Left ventricle myocardium superior (tissue), 1 donor: ENCODE measurements at places on chromosomes 5 and 9. TPM values are rescaled to one million over a fixed set of nuclear protein-coding genes. Genes with fewer than 3 reads are reported as not detected.

DNA sequence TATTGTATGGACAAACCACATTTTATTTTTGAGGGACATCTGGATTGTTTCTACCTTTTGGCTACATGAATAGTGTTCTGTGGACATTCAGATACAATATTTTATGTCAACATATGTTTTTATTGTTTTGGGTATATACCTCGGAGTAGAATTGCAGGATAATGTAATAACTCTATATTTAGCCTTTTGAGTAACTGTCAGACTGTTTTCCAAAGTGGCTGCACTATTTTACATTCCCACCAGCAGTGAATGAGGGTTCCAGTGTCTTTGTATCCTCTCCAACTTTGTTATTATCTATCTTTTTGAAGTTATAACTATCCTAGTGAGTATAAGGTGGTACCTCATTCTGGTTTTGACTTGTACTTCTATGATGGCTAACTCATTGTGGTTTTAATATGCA is 11.0 kb downstream of the NDUFS4 start:
- no peak for DNase-seq

DNA sequence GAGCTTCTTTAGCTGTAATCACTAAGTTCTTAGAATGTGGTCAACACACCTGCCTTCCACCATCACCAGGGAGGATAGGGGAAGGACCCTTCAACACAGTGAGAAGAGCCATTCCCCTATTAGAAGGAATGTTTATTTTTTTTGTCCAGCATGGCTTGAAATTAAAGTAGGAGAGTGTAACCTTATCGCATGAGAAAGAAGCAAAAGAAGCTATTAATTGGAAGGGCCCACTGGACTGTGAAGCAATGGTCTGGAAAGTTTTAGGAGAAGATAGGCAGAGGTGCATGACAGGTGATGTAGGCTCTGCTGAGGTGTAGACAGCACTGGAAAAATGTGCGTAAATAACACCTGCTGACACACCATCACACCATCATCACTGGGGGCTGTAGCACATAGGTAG is 1526.0 kb downstream of the MAT2B start:
- DNase-seq = no peak

GDF9 gene
- 0.30 TPM for total RNA-seq

DNA sequence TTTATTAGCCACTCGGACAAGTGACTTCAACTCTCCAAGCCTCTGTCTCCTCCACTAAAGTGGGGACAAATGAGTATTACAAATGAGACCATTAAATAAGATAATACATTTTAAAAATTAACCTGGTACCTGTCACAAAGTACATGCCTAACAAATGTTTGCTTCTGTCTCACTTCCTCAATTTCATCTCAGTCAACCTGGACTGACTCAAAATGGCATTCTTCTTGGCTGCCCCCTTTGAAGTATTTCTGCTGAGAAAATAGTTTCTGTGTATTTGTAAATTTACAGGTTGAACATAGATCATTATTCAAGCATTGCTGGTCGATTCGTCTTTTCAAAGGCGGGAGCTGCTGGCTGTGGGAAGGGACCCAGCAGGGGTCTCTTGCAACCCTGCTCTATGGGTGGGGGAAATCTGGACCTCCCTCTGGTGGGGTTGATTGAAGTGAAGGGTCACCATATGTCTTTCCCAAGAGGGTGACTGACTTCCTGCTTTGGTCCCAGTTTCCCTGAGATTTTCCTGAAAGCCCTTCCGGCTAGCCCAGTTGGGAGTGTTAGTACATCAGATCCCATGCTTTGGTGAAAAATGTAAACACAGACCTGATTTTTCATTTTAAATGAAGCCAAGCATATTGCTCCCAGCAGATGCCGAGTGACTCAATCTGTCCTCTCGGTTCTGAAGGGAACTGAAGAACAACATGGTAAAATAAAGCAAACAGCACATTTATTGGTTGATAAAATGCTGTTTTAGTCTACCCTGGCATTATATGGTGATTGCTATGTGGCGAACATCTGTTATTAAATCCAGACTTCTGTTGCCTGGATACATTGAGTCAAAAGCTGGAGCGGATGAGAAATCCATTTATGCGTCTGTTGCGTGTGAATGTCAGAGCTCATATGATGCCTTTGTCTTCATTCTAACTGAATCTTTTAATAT is 73.0 kb downstream of the KCNIP1 start:
- no peak for DNase-seq

GRCh38 chr9:106179191-106179590 is 484.9 kb downstream of the TMEM38B start:
- no peak for DNase-seq

GRCh38 chr5:180643191-180643851 is 6.1 kb downstream of the FLT4 start:
- peak; percentile 3 for DNase-seq

FOXD4 gene
- 0.12 TPM for total RNA-seq

DNA sequence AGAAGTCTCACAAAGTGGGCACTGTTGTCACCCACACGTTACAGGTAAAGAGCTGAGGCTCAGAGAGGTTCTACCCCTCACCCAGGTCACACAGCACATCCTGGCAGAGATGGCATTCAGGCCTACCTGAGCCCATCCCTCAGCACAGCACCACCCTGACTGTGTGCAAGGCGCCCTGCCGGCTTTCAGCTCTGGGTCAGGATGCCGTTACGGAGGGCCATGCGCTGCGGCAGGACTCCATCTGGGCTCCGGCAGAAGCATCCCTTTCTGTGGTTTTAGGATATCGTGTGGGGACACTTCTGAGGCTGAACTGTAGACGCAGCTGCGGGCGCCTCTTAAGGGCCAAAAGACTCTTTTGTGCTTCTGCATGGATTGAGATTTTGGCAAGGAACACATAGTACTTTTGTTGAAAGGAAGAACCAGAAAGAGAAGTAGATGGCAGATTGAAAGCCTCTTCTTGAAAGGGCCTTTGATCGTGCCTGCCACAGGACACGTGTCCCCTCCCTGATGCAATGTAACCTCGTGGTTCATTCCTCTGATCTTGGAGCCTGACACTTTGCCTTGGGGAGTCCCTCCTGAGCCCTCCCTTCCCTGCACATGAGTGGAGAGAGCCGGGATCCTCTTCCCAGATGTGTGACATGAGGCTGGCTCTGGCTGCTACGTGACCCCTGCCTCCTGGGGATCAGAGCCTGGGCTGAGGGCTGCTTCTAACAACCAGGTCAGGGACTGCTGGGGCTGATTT is 31.3 kb downstream of the USP20 start:
- DNase-seq = no peak

PCDHB4 gene
- total RNA-seq = 1.5 TPM

PCDHA9 gene
- not detected for total RNA-seq

- DNase-seq = no peak
Observed at GRCh38 chr9:8871796-8872445, 1072.3 kb upstream of the DMAC1 start.

DNA sequence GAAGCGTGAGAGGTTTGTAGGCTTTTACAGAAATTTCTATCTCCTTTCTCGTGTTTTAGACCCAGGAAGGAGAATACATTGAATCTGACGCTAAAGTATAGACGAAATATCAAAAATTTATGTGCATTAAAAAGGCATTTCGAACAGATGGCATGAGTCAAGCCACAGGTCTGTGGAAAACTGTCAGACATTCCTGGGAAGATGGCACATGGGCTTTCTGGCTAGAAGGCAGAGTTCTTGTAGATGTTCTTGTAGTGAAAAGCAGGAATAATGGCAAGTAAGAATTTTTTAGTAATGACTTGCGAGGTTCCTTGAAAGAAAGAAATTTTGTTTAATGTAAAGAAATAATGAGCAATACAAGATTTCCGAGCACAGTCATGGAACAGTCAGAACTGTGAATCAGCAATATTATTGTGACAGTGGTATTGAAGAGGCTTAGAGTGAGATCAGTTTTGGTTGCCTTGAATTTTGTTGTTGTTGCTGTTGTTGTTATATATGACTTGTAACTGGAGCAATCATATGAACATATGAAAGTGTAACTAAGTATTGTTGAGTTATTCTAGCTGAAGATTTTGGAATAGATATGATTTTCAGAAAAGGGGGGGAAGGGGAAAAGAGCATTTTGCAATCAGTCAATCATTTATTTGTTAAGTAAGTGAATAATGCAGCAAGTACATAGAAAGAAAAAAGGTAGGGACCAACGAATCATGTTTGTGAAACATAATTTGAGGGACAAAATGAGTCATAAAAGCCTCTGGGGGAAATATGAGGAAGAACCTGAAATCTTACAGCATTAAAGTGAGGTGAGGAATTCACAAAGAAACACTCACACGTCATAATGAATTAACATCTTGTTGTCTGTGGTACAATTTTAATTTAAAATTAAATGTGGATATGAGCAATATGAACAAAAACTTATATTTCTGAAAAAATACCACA is 339.0 kb upstream of the CTNND2 start:
- DNase-seq = no peak

DNA sequence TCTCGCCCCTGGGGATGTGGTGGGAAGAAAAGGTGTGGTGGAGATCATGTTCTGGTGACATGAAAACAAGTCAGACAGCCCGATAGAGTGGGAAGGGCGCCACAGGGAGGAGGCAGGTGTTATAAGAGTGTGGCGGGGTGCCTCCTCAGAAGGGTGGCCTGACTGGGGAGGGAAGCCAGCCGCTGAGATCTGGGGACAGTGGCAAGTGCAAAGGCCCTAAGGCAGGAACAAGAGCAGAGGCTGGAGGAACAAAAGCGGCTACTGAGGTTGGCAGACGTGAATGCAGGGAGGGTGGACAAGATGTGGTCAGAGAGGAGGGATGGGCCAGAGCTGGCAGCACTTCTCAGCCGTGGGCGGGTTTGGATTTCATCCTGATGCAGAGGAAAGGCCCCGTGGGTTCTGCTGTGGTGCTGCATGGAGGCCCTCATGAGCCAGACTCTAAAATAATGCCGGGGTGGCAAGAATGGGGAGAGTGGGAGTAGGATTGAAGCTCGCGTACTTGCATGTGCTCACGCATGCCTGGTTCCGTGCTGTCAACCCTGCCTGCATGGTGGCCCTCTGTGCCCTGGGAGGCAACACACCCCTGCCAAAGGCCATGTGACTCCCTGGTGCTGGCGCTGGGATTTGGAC is 89.2 kb downstream of the MVB12B start:
- no peak for DNase-seq

DNA sequence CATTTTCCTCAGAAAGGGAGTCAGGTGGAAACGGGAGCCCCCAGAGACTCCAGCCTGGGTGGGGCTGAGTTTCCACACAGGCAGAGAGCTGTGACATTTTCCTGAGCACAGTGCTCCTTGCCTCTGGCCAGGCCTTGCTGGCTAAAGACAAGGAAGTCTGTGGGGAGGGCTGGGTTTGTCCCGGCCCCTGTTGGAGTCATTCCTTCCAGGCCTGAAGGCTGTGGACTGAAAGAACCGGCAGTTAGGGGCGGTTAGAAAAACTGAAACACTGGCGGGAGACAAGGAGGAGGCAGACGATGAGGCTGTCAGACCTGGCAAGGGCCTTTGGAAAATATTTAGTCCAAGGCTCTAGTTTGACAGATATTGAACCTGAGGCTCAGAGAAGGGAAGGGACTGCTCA is 29.9 kb downstream of the COL15A1 start:
- peak; percentile 83 for DNase-seq

RNF145 gene
- 23.3 TPM for total RNA-seq

DNA sequence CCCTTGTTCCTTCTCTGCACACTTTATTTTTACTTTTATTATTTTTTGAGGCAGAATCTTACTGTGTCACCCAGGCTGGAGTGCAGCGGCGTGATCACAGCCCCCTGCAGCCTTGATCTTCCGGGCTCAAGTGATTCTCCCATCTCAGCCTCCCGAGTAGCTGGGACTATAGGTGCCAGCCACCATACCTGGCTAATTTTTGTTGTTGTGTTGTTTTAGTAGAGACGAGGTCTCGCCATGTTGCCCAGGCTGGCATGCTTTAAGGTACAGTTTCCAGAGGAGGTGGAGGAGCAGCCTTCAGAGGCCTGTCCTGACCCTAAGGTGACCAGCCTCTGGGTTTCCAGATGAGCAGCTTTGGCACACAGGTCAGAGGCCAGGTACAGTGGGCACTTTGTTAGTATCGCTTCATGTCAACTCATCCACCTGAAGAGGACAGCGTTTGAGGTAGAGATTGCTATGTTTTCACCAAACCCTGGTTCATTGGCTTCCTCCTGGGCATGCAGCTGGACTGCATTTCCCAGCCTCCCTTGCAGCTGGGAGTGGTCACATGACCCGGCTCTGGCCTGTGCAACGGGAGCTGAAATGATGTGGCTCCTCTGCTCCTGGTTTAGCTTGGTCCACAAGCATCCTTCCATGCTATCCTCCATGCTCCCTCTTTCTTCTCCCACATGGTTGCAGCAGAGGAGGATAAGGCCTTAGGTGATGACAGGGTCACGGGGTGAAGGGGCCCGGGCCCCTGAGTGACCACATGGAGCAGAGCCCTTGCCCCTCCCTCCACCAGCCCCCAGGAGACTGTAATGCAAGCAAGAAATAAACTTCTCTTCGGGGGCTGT is 139.3 kb upstream of the IER5L start:
- peak; percentile 65 for DNase-seq

ASS1 gene
- total RNA-seq = 65.5 TPM

- DNase-seq = no peak
Observed at GRCh38 chr9:23731353-23731752, 94.7 kb downstream of the ELAVL2 start.

- DNase-seq = no peak
Observed at GRCh38 chr9:70228118-70228517, 30.7 kb upstream of the SMC5 start.

TMEFF1 gene
- total RNA-seq = not detected

DNA sequence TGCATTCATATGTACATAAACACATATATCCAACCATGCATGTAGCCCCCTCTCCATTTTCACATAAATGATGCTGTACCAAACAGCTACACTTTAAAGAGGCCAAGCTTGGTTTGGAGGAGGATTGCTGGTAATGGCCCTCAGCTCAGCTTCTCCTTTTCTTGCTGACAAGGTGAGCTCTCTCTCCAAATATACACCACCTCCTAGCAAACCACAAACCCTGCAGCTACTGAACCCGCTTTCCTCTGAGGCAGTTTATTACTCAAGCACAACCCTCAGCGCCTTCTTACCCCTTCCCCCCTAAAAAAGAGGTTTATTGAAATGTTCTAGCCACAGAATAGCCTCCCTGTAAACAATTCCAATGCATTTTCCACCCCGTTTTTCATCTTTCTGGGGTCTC is 54.0 kb downstream of the ALG2 start:
- DNase-seq = no peak
